ENCODE measurements at places on chromosomes 11 and 22. TPM values are rescaled to one million over a fixed set of nuclear protein-coding genes. Genes with fewer than 3 reads are reported as not detected.

GRCh38 chr11:76265771-76266241 is 59.5 kb upstream of the WNT11 start:
- DNase-seq: no peak

DNA sequence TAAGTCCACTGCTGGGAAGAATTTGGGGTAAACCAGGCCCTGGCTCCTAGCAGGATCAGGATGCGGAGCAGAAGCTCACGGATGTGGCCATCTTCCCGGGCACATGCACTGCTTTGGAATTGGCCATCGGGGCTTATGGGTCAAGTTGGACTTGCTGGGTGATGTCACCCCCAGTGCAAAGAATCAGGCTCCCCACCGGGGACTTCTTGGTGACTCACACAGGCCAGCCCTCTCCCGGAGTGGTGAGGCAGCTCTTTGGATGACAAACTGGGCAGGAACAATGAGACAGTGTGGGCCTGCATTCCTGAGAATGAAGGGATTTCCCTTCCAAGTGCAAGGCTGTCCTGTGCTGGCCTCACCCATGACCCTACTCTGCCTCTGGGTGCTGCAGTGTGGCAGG is 128.8 kb upstream of the ANO1 start:
- peak; percentile 10 for DNase-seq

- no peak for DNase-seq
These were observed 6.6 kb upstream of the MMP27 start for GRCh38 chr11:102712137-102712536.

- no peak for DNase-seq
These were observed 40.1 kb upstream of the TIMP3 start for GRCh38 chr22:32761251-32761903.

GRCh38 chr22:42321908-42322561 is 51.6 kb upstream of the TCF20 start:
- DNase-seq: no peak

DNA sequence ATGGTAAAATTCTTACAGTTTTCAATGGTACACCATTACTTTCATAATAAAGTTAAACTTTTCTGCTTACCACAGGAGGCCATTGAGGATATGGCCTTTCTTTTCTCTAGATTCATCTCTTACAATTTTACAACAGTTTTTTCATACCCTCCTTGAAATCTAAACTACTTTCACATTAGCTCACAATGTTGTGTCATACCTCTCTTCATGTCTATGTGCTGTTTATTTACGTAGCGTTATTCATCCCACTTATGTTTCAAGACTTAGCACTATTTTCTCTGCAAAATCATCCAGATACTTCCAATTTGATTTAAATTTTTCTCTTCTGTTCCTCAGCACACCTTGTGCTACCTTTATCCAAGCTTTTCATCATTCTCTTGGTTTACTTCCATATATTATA is 123.3 kb downstream of the METTL15 start:
- no peak for DNase-seq

PICK1 gene
- 8.6 TPM for polyA plus RNA-seq

APOL5 gene
- 1.1 TPM for polyA plus RNA-seq

GAL3ST1 gene
- 4.2 TPM for polyA plus RNA-seq

SCGB1A1 gene
- not detected for polyA plus RNA-seq

NXPE1 gene
- polyA plus RNA-seq: 0.05 TPM

Data from muscle of back (tissue), 13 donors.